NCI-H2081 treated with DMSO at 0.1 percent for 48 hours (cell line): ENCODE measurements at places on chromosomes 6 and 20.

DNA sequence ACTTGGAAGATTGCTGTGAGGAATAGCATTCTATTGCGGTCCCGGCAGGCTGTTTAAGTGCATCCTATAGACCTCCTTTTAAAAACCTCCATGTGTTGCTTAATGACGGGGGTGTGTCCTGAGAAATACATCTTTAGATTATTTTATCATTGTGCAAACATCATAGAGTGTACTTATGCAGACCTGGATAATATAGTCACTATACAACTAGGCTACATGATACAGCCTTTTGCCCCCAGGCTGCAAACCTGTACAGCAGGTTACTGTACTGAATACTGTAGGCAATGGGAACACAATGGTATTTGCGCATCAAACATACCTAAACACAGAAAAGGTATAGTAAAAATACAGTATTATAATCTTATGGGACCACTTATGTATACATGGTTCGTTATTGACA, 175.6 kb downstream of the RNF144B start:
- DNase-seq: no peak

DNA sequence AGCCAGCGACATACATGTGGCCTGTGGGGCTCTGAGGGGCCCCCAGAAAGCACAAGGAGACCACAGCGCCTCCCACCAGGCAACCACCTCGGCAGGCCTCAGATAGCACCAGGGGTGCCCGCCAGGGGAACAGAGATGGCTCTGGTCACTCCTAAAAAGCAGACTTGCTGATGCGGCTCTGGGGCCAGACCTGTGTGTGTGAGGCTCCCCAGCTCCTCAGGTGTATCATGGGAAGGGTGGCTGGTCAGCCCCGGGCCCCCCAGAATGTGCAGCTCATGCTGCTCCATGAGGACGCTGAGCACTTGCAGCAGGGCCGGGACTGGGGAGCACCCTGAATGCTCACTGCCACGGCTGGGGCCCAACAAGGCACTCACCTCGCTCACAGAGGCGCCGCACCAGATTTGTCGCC, 60.2 kb downstream of the PYGB start:
- DNase-seq: no peak

GRCh38 chr6:166487148-166487547, 99.3 kb downstream of the RAMACL start:
- DNase-seq: no peak

GRCh38 chr6:139438775-139439174, 64.3 kb upstream of the CITED2 start:
- DNase-seq: no peak

- no peak for DNase-seq
Measured at GRCh38 chr6:144632266-144632665, 347.1 kb downstream of the UTRN start.

- no peak for DNase-seq
Measured at GRCh38 chr6:87932361-87932760, 115.3 kb upstream of the SPACA1 start.

GRCh38 chr6:167652042-167652700, 174.5 kb upstream of the AFDN start:
- DNase-seq: no peak

- no peak for DNase-seq
Measured at GRCh38 chr20:33178726-33179125, 10.8 kb downstream of the BPIFA2 start.

DNA sequence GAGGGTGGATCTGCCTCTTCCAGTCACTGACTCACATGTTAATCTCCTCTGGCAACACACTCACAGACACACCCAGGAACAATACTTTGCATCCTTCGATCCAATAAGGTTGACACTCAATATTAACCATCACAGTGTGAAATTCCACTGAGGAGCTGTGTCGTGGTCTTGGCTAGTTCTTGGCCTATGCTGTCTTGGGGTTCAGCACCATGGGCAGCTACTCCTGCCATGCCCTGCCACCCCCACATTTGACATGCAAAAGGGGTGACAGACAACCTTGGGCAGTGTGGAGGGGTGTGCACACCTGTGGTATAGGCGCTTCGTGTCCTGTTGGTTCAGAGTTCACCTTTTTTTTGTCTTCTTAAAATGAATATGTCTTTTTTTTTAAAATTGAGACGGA, 25.8 kb downstream of the ANKRD6 start:
- DNase-seq: no peak

GRCh38 chr6:25369036-25369432, 89.9 kb downstream of the CARMIL1 start:
- no peak for DNase-seq
